Activated T-helper 17 cell treated with anti-CD3 and anti-CD28 coated beads, Interleukin-2, amount 50 U/mL, for 72 hours (primary cell): ENCODE measurements at places on chromosomes 1 and 21. TPM values are rescaled to one million over a fixed set of nuclear protein-coding genes. Genes with fewer than 3 reads are reported as not detected.

DNA sequence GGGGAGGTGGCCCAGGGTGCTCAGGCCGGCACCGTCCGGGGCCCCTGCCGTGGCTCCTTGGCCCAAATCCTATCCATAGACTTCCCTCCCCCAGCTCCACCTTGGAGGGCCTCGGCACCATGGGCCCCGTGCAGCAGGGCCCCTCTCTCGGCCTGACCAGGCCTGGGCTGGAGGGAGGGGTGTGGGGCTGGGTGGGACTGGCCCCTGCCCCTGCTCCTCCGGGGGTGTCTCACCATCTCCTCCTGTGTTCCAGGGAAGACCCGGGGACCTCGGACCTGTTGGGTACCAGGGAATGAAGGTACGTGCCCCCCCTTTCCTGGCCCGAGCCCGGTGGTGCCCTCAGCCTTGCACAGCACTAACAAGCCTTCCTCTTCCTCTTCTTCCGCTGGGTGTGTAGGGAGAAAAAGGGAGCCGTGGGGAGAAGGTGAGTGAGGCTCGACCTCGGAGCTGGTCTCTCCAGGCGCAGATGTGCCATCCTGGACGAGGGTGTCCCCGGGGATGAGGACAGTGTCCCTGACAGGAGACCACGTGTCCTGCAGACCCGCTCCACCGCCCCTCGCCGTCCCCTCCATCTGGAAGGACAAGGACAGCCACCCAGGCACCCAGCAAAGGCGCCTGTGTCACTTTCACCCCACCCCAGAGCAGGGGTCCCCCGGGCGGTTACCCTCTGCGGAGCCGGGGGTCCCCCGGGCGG lies 7.9 kb downstream of the COL6A1 start:
- ATAC-seq = no peak

The KRTAP11-1 gene
- not detected for total RNA-seq

- no peak for ATAC-seq
These were observed 97.3 kb downstream of the PSMG1 start for GRCh38 chr21:39085843-39086405.

- ATAC-seq = no peak
These were observed 13.5 kb upstream of the FOXJ3 start for GRCh38 chr1:42348498-42348897.

DNA sequence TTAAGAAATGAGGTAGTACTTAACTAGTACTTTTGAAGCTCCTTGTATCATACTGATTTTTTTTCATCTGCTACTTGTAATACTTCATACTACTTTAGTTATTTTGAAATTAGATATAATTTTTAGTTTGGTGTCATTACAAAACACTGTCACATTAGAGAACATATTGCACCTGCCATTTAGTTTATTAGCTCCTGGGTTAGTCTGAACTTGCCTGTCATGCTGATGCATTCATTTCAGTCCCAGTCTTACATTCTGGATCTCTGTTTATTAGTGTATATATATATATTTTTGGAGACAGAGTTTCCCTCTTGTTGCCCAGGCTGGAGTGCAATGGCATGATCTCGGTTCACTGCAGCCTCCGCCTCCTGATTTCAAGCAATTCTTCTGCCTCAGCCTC lies 50.3 kb downstream of the DYRK1A start:
- no peak for ATAC-seq

DNA sequence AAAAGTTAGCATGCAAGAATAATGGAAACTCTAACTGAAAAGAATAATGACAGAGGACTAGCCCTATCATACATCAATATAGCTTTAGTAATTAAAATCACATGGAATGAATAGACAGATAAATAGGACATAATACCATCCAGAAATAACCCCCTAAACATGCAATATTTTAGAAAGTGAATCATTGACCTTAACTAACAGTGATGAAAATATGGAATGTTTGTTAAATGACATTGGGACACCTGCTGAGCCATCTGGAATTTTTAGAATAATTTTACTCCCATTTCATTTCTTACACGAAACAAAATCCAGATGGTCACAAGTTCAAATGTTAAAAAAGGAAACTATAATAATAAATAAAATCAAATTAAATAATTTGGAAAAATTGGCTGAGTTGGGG lies 53.1 kb upstream of the FMO3 start:
- no peak for ATAC-seq

The STRIP1 gene
- 31.1 TPM for total RNA-seq

DNA sequence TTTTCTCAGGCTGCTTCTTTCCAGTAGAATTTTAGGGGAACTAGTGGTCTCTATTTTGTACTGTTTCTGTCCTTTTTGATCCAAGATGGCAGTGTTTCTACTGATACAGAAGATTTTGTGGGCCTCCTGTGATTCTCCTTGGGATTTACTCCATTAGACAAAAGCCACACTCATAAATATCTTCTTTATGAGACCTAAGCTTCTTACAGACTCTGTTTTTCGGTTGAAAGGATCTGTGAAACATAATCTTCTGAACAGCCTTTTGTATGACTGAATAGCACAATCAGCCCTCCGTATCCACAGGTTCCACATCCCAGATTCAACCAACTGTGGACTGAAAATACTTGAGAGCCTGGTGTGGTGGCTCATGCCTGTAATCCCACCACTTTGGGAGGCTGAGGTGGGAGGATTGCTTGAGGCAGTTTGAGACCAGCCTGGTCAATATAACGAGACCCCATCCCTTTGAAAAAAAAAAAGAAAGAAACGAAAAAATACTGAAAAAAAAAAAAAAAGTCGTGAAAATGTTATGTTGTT lies 10.8 kb upstream of the PSMD4 start:
- ATAC-seq = no peak

DNA sequence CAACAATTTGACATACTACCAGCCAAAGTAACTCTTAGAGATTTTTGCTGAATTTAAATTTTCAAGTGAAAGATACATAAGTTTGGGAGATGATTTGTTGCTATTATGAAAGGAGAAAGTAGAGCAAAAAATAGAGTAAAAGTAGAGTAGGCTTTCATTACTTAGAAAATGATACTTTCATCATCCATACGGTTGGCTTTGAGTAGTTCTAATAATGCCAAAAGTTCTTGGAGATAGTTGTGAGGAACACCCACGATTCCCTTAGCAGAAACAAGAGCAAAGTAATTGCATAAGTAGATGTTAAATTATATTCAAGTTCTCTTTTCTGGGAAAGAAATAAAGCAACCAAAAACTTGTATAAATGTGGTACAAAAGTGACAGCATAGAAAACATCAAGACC lies 95.0 kb upstream of the VAV3 start:
- ATAC-seq = no peak

DNA sequence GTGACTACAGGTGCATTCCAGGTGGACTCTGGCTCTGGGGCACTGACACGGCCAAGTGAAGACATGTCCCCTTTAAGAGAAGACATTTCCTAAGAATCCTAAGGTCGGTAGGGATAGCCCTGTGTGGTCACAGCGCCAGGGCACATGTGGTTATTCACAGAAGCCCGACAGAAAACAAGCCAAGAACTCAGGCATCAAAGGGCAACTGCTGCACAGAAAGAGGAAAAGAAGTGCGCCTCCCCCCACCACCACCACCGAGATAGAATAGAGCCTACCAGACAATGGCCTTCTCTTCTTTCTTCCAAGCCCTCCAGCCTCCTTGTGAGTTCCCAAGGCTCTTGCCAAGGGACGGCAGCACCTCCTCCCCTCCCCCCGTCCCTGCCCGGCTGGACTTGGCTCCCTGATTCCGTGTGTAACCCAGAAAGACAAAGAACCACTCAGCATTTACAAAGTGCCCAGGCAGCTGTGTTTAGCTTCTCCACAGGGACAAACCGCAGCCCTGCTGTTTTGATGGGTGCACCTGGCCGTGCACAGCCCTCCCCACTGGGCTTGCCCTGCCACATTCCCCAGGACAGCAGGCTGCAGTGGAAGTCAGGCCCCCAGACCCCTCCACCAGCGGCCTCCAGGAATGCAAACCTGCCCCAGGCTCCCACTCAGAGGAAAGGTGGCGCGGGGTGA lies 30.2 kb downstream of the TMPRSS2 start:
- no peak for ATAC-seq
